ENCODE measurements at places on chromosomes 11 and 22.

- DNase-seq = no peak
Measured at GRCh38 chr11:82864268-82864667, 36.0 kb downstream of the PRCP start.

DNA sequence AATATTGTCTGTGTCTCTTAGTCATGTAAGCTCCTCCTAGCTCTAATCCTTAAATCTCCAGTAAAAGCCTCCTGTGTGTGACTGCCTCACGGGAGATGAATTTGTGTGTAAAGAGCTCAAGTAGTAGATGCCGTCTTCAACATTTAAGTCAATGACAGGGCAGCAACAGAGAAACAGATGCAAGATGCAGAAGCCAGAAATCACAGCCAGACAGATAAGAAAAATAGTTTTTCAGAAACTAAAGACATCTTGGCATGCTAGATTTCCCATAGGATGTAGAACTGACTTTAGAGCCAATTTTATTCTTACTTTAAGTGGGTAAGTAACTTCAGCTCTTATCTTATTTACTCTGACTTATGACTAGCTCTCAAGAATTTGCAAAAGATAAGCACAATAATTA is 652.8 kb downstream of the KCNA4 start:
- no peak for DNase-seq

DNA sequence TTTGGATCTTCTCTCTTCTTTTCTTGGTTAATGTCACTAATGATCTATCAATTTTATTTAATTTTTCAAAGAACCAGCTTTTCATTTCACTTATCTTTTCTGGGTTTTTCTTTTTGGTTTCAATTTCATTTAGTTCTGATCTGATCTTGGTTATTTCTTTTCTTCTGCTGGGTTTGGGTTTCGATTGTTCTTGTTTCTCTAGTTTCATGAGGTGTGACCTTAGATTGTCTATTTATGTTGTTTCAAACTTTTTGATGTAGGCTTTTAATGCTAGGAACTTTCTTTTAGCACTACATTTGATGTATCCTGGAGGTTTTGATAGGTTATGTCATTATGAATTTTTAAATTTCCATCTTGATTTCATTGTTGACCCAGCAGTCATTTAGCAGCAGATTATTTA is 142.3 kb downstream of the C11orf87 start:
- DNase-seq = no peak

GRCh38 chr11:74577624-74578396 is 14.6 kb upstream of the POLD3 start:
- no peak for DNase-seq

DNA sequence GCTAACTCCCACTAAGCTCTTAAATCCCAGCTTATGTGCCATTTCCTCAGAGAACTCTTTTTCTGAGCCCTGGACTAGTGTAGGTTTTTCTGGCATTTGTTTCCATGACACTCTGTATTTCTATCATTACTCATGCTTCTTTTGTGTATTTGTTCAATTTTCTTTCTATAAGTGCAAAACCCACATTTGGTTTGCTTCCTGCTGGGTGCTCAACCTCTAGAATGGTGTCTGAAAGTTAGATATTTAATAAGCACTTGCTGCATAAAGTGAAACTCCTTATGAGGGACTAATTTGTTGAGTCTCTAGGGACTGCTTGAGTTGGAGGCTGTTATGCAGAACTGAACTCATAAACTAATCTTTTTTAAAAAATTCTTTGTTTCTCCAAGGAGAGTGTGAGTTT is 68.6 kb downstream of the SYT9 start:
- no peak for DNase-seq
